ENCODE measurements at places on chromosomes 12 and 14. TPM values are rescaled to one million over a fixed set of nuclear protein-coding genes. Genes with fewer than 3 reads are reported as not detected.

DNA sequence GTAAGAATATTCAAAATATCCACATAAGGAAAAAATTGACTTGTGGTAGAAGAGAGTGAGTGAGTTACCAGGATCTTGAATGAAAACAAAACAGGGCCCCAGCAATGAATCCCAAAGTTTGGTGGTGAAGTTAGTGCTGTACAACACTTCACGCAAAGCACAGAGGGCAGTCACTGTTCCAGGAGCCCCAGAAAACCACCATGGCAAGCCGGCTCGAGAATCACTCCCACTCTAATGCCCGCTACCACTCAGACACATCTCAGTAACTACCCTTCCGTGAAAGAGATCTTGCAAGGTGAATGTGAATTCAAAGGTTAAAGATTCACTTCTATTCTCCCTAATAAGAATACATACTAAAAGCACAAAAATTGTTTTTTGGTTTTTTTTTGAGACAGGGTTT, 30.1 kb downstream of the CLIP1 start:
- no peak for DNase-seq

Gene SYT10
- 0.10 TPM for total RNA-seq

Gene P3H3
- total RNA-seq, result 45.5 TPM

- DNase-seq, result no peak
Measured at GRCh38 chr12:56768424-56768823, 5.3 kb downstream of the HSD17B6 start.

Gene FSCB
- total RNA-seq, result 0.10 TPM

Gene TMEM121
- total RNA-seq, result 12.1 TPM

Gene KCNMB4
- 6.1 TPM for total RNA-seq

GRCh38 chr12:39405580-39405979, 37.3 kb downstream of the KIF21A start:
- no peak for DNase-seq

GRCh38 chr12:85642808-85643207, 193.4 kb downstream of the RASSF9 start:
- no peak for DNase-seq

Gene FITM1
- total RNA-seq, result 132 TPM

- DNase-seq, result peak; percentile 90
Measured at GRCh38 chr14:96098309-96098998, 59.3 kb downstream of the C14orf132 start.

Gene CKB
- total RNA-seq, result 105 TPM

Gene TAS2R31
- total RNA-seq, result 17.7 TPM

Gene OR4K13
- total RNA-seq, result not detected

Gene ZC2HC1C
- total RNA-seq, result 0.62 TPM

- DNase-seq, result no peak
Measured at GRCh38 chr14:70987041-70987440, 79.8 kb downstream of the PCNX1 start.

DNA sequence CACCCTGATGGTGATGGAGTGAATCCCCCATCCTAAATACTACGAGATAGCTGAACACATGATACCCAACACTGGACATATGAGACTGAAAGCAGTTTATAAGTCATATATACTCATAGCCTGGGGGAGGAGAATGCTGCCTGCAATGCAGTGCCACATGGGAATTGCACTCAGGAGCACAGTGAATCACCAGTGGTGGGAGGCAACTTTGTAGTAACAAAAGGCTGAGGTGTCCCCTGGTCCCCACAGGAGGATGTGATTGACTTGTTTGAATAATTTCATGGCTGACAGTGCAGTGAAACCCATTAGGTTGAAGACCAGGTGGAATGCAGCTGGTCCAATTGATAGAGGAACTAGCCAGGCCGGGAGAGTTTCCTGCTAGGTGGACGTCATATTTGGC, 20.2 kb downstream of the CCDC38 start:
- DNase-seq, result no peak

Gene SLC24A4
- 1.0 TPM for total RNA-seq

Gene KRT79
- total RNA-seq, result 0.21 TPM

- DNase-seq, result no peak
Measured at GRCh38 chr12:46981622-46982021, 97.8 kb upstream of the PCED1B start.

GRCh38 chr14:104219731-104220214, 81.4 kb downstream of the KIF26A start:
- DNase-seq, result no peak

DNA sequence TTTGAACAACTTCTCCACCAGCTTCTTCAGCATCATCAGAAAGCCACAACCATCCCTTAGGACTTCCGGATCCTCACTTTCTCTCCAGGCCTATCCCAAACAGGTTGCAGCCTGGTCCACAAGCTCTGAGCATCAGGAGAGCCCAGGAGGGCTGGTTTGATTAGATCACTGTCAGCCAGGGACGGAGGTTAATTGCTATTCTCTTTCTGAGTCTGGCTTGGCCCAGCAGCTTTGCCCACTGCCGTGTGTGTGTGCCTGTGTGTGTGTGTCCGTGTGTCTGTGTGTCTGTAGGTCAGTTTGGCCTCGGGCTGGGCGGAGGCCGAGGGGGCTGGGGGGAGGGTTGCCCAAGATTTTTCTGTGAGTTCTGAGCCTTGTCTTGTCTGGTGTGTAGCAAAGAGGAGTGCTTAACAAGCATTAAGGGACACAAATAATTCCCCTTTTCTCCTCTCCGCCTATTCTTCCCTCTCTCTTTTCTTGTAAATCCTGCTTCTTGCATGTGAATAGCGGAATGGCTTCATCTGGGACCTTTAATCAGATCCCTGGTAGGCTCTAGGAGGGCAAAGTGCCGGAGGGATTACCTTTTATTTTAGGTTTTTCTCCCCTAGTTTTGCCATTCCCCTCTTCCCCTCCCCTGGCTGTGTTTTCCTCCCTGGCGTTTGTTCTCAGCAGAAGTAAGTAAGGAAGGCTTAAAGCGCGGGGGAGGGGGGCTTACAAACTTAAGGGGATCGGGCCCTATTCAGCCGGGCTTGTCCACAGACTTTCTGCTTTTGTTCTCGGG, 138.2 kb upstream of the LHX5 start:
- no peak for DNase-seq

DNA sequence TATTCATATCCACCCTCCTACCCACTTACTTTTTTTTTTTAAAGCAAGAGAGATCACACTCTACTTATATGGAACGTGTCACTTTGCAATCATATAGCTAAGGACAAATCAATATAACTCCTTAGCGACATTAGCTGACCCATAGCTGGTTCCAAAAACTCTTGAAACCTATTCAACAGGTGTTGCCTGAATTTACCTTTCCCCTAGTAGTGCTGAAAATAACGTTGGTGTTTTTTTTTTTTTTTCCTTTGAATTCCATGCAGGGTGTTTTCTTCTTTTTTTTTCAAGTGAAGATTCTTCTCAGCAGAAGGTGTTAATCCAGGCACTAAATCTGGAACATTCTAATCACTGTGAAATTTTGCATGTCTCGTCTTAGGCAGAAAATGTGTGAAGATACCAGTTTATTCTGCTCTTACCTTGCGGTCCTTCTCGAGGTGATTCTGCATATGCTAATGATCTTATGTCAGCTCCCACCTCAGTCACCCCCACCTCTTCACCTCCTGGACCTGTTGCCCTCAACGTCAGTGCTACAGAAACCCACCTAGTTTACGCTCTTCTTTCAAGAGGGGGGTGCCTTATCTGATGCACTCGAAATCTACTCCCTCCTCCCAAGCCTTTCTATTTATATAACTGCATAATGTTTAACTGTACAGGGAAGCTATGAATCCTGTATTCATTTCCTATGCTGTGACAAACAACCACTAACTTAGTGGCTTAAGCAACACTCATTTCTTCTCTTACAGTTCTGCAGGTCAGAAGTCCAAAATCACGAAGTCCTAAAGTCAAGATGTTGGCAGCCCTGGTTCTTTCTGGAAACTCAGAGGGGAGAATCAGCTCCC, 7.1 kb upstream of the VPS37B start:
- DNase-seq, result no peak

GRCh38 chr14:86333493-86333892, 803.5 kb downstream of the FLRT2 start:
- DNase-seq, result no peak

GRCh38 chr12:39553476-39553875, 66.1 kb downstream of the ABCD2 start:
- peak; percentile 10 for DNase-seq
